Trophoblast cell (in vitro differentiated cells and primary cell): ENCODE measurements at places on chromosomes 5 and 9.

GRCh38 chr5:142221091-142221860, 103.5 kb downstream of the SPRY4 start:
- no peak for DNase-seq

GRCh38 chr5:159342840-159343239, 12.6 kb upstream of the IL12B start:
- DNase-seq, result no peak

- no peak for DNase-seq
Measured at GRCh38 chr9:129206905-129207304, 28.8 kb upstream of the IER5L start.

GRCh38 chr9:34715639-34716215, 5.8 kb upstream of the CCL21 start:
- DNase-seq, result no peak

DNA sequence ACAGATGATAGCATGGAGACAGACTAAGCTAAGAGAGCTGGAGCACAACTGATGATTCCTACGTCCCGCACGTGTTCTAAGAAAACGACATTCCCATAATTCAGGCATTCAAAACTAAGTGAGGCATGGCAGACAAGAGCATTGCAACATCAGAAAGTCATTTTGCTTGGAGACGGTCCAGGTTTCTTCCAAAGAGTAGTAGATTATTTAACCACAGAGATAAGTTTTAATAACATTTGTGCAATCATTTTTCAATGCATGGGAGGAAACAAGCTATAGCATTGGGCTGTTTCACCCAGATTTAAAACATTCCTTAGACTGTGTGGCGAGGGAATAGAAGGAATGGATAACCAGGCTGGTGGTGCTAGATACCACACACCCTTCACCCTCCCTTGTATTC, 117.2 kb downstream of the APBA1 start:
- DNase-seq, result no peak
